ENCODE measurements at places on chromosomes 4 and X. TPM values are rescaled to one million over a fixed set of nuclear protein-coding genes. Genes with fewer than 3 reads are reported as not detected.

The GK2 gene
- not detected for total RNA-seq

The MAGEC3 gene
- total RNA-seq = not detected

The IL13RA2 gene
- total RNA-seq = not detected

The AMOT gene
- total RNA-seq = 1.7 TPM

The SHROOM3 gene
- not detected for total RNA-seq

The ARL13A gene
- not detected for total RNA-seq

The TMEM35A gene
- not detected for total RNA-seq

The SMR3B gene
- total RNA-seq = not detected
